Metanephros (tissue), 2 donors: ENCODE measurements at places on chromosomes 16 and 17. TPM values are rescaled to one million over a fixed set of nuclear protein-coding genes. Genes with fewer than 3 reads are reported as not detected.

The CCL4 gene
- 6.0 TPM for total RNA-seq

The MYH1 gene
- 1.5 TPM for total RNA-seq

The MFAP4 gene
- 80.3 TPM for total RNA-seq

The HID1 gene
- 13.1 TPM for total RNA-seq

The ACSM2A gene
- 57.6 TPM for total RNA-seq

The ELMO3 gene
- total RNA-seq, result 6.3 TPM

The MAP2K6 gene
- 19.9 TPM for total RNA-seq

The MARVELD3 gene
- 18.3 TPM for total RNA-seq

The KRTAP4-9 gene
- not detected for total RNA-seq

The ACTG1 gene
- 5,181 TPM for total RNA-seq

The CSH1 gene
- total RNA-seq, result not detected

The EPN3 gene
- total RNA-seq, result 10.7 TPM

The CDH1 gene
- 88.2 TPM for total RNA-seq

The MYH8 gene
- 1,213 TPM for total RNA-seq

The IFI35 gene
- 9.8 TPM for total RNA-seq

The CCL23 gene
- total RNA-seq, result 0.35 TPM

The LITAFD gene
- total RNA-seq, result not detected

The SLC6A4 gene
- total RNA-seq, result 0.58 TPM

The KRTAP4-6 gene
- not detected for total RNA-seq

The RND2 gene
- total RNA-seq, result 1.3 TPM

The PRSS27 gene
- 0.47 TPM for total RNA-seq

The TEKT5 gene
- 0.64 TPM for total RNA-seq

The TLCD3B gene
- 1.5 TPM for total RNA-seq

The UBTF gene
- total RNA-seq, result 75.9 TPM

The NXPH3 gene
- total RNA-seq, result 0.93 TPM

The CPHXL2 gene
- not detected for total RNA-seq

The OR4D1 gene
- not detected for total RNA-seq

The OR2C1 gene
- total RNA-seq, result 1.3 TPM

The PDIA2 gene
- 0.47 TPM for total RNA-seq

The NAGS gene
- total RNA-seq, result 8.9 TPM

The STAT3 gene
- total RNA-seq, result 125 TPM

The KRTAP3-1 gene
- not detected for total RNA-seq

The KRT24 gene
- total RNA-seq, result not detected

The PDILT gene
- not detected for total RNA-seq

The TBC1D3C gene
- not detected for total RNA-seq

The ADAM11 gene
- total RNA-seq, result 3.0 TPM

The CLEC19A gene
- total RNA-seq, result 0.18 TPM

The KRTAP4-4 gene
- total RNA-seq, result not detected

The GLP2R gene
- total RNA-seq, result 0.12 TPM

The FBXW10B gene
- total RNA-seq, result 0.41 TPM

The ATMIN gene
- total RNA-seq, result 29.7 TPM

The PPP1R27 gene
- 5.7 TPM for total RNA-seq

The GAST gene
- not detected for total RNA-seq

The BAIAP2 gene
- 29.3 TPM for total RNA-seq

The RAMP2 gene
- total RNA-seq, result 34.9 TPM

The RMI2 gene
- 11.4 TPM for total RNA-seq

The TBL3 gene
- 32.2 TPM for total RNA-seq

The OR3A3 gene
- not detected for total RNA-seq

The HAGH gene
- total RNA-seq, result 73.6 TPM

The NUBP1 gene
- 21.0 TPM for total RNA-seq
